Kidney (tissue), 22 donors: ENCODE measurements at places on chromosomes 1 and 21. TPM values are rescaled to one million over a fixed set of nuclear protein-coding genes. Genes with fewer than 3 reads are reported as not detected.

GRCh38 chr1:9755441-9755995 is 68.2 kb downstream of the CLSTN1 start:
- DNase-seq: peak; percentile 20

DNA sequence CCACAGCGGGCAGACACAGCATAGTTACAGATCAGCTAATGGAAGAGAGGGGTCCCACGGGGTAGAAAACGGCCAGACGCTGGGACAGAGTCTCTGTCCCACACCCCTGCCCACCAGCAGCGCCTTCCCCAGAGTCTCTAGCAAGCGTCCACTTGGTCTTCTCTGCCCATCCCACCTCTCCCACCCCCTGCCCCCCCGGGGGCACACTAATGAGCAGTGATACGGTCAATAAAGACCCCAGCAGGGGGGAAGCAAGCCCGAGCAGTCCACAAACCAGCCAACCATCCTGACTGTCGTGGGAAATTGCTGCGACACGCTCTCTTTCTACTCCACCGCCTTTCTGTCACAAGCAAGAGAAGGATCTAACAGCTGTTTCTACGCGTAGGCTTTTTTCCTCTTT is 374.7 kb downstream of the NPHP4 start:
- DNase-seq: peak; percentile 24

DNA sequence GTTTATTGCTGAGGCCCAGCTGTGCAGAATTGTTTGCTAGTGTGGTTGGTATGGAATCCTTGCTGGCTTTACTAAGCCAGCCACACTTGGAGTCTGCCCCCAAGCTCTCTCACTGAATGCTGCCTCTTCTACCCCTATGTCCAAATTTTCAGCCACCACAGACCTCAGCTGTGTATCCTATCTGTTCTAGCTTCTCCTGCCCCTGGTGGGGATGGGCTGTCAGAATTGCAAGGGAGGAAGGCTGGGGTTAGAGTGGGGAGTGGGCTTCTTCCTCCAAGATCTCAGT is 4.4 kb downstream of the NHLH1 start:
- no peak for DNase-seq

DNA sequence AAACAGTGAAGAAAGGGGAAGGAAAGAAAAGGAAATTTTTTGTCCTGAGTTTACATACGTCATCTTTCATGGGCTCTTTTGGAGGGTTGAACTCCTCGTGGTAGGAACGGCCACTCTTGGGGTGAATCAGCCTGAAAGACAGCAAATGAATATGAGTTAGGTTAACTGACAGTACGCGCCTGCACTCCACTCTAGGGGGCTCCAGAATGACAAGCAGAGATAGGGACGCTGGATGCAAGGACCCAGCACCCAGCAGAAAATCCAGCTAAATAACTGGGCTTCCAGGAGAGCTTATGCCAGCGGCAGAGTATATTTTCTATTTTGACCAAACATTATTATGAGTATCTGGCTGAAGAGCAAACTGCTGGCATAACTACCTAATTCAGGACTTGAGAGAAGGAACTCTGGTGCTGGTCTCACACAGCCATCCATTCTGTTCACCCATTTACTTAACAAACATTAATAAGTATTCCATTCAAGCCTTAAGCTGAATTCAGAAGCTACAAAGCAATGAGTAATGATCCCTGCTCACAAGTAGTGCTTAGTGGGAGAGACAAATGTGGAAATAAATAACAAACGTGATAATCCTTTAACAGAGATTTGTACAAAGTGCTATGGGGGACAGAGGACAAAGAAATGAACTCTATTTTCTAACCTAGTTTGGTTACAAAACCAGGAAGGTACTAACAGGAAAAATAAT is 22.1 kb downstream of the AK2 start:
- no peak for DNase-seq

- DNase-seq: no peak
Measured at GRCh38 chr1:36157115-36157903, 1.3 kb downstream of the MAP7D1 start.

DNA sequence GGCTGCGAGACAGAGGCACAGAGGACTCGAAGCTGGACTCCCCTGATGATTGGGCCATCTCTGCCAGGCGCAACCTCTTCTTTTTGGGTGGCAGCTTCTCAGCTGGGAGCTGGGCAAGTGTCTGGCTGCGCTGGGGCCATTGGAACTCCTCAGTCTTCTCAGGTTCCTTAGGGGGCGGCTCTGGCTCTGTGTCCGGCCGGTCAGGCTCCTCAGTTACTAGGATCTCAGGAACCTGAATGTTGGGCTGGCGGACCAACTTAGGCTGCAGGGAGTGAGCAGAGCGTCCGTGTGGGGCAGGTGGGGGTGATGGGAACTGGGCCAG is 97.5 kb upstream of the EDN2 start:
- no peak for DNase-seq

DNA sequence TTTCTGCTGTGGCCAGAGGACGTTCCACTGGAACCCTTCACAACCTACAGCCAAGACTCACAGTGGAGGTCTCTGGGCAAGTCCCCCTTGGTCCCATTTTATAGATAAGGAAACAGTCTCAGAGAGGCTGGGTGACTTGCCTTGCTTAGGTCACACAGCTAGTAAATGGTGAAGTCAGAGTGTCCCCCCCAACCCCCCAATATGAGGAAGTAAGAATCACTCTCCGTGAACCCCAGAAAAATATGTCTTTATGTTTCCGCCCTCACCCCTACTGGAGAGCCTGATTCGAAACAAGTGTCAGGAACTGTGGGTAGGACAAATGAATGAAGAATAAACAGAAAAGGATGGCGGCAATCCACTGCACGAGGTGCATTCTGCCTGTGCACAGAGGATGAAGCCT is 56.7 kb downstream of the H3-3A start:
- DNase-seq: no peak

The SCP2 gene
- 226 TPM for polyA plus RNA-seq

DNA sequence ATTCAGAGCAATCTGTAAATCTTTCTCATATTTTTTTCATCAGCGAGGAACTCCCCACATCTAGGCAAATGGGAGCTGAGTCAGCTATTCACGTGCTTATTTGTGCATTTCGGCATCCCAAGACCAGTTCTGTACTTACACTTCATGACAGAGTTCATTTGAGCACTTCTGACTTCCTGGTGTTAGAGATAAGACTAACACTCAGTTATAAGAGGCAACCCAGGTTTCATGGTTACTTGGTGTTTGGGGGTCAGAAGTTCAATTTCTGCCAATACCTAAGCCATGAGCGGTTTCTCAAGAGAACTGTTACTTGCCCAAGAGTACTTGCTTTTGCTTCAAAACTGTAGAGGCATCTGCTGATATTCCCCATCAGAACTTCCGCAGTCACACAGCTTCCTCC is 24.1 kb upstream of the DESI2 start:
- no peak for DNase-seq

The OR10Z1 gene
- polyA plus RNA-seq: not detected

The BATF3 gene
- 3.3 TPM for polyA plus RNA-seq

GRCh38 chr1:78303620-78304019 is 187.2 kb upstream of the PTGFR start:
- no peak for DNase-seq

DNA sequence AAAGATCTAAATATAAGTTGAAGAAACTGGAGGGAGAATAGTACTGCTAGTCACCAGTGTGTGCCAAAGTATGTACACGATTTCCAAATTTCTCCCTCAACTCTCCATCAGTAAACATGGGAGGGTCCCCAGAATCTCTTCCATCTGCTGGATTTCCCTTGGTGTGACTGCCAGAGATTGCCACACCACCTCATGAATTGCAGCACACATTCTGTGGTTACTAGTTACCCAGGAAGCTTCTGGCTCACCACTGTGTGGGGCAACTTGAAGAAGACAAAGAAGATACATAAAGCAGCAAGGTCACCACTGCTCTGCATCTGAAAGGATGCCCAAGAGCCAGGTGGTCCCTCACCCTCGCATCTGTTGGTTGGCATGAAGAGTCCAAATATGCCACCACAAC is 191.7 kb upstream of the ESRRG start:
- DNase-seq: no peak

The SLC6A9 gene
- 2.0 TPM for polyA plus RNA-seq

The SPATA21 gene
- polyA plus RNA-seq: not detected

DNA sequence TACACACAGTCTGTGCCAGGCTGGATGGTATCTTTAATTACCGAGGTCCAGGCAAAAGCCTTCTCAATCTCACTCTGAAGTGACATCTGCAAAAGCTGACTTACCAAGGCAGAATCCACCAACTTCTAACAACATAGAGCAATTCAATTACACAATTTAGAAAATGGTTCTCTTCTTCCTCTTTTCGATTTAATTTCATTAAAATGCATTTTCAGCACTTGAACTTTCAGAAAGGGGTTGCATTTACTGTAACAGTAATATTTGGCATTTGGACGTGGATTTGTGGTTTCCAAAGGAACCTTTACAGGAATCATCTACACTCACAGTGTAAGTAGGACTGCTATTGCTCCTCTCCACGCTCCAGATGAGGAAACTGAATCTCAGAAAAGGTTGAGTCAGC is 53.3 kb downstream of the ERO1B start:
- DNase-seq: no peak

- no peak for DNase-seq
Measured at GRCh38 chr1:3160647-3161145, 91.7 kb downstream of the PRDM16 start.

GRCh38 chr1:98482611-98483010 is 178.9 kb upstream of the SNX7 start:
- no peak for DNase-seq

DNA sequence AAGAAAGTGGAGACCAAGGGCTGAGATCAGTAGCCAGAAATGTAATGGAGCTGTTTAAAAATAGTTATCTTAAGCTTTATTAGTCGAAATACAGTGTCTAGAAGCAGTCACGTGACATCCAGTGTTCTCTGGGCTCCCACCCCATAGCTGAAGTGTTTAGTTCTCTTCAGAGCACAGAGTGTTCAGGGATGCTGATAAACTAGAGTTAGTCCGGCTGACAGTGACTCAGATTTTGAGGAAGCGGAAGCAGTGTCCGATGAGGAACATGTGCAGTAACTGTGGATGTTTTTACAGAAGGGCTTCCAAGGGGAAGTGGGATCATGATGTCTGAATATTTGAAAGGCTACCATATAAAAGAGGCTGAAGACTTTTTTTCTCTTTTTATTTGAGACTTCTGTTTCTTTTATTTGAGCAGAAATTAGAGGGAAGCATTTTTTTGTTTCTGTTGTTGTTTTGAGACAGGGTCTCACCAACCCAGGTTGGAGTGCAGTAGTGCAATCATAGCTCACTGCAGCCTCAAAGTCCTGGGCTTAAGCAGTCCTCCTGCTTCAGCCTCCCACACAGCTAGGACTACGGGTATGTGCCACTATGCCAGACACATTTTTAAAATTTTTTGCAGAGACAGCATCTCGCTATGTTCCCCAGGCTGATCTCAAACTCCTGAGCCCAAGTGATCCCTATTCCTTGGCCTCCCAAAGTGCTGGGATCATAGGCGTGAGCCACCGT is 124.2 kb downstream of the GALNT2 start:
- no peak for DNase-seq

DNA sequence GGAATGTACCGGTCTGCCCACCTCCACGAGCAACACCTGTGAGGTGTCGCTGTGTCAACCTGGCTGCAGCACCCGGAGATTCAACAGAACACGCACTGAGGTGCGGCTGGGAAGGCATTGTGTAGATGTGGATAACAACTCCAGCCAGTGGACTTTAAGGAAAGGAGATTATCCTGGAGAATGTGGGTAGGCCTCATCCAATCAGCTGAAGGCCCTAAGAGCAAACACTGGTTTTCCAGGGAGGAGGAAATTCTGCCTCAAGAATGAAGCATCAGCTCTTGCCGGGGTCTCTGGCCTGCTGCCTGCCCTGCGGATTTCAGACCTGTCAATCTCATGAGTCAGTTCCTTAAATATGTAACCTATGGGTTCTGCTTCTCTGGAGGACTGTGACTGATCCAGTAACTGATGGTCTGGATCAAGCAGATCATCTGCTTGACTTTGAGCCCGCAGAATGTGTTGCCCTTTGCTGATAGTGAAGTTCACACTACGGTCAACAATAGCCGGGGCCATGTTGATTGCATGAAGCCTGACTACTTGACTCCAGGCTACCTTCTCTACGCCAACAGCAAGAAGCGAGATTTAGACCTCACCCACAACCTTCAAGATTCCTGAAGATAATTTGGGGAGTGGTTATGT is 15.9 kb upstream of the PRDM15 start:
- no peak for DNase-seq

GRCh38 chr1:6183520-6183989 is 3.4 kb upstream of the CHD5 start:
- DNase-seq: no peak

The TEKT2 gene
- 2.4 TPM for polyA plus RNA-seq

The ADORA1 gene
- 21.2 TPM for polyA plus RNA-seq

GRCh38 chr1:67339623-67340343 is 32.1 kb downstream of the IL12RB2 start:
- DNase-seq: no peak

The LCE2C gene
- not detected for polyA plus RNA-seq

- no peak for DNase-seq
Measured at GRCh38 chr1:168488138-168488537, 55.7 kb downstream of the XCL2 start.

The PADI1 gene
- not detected for polyA plus RNA-seq

GRCh38 chr1:8848663-8849386 is 29.7 kb downstream of the ENO1 start:
- peak; percentile 94 for DNase-seq

- peak; percentile 76 for DNase-seq
Measured at GRCh38 chr21:41768437-41769042, 1.7 kb upstream of the RIPK4 start.

DNA sequence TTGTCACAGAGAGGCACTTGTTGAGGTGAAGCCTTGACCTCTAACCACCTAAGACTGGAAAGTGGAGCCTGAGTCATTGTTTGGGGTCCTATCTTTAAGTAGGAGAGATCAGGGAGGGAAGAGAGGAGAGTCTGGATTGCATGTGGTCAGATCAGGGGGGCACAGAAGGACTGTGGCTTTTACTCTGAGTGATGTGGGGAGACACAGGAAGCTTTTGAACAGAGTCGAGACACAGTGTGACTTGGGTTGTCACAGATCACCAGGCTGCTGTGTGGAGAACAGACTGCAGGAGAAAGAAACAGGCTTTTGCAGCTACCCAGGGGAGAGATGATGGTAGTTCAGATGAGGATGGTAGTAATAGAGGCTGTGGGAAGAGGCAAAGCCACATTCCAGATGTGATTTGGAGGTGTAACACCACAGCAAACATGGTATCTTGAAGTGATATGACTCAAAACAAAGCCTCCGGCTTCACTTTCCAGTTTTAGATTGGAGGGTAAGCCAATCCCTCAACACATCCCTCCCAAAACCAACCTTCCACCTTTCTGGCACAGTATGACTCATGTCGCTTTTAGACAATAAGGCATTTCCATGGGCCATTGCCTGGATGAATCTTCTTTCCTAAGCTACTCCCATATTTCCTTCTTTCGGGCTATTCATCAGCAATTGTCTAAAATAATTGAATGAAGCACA is 125.8 kb upstream of the SLC44A3 start:
- no peak for DNase-seq

DNA sequence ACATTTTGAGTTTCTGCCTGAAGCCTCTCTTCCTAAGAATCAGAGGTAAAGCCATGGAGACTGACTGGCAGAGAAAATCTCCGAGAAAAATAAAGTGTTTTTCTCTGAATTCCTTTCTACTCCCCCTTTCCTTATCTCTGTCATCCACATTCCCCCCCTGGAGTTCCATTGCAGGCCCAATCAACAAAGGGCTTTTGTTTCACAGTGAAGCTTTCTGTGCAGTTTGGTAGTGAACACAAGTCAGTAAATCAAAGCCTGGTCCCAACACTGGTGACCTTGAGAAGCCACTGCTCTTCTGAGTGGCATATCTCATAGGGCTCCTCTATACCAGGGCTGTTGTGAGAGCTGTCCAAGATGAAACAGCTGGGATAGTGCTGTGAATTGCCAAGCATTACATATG is 228.4 kb downstream of the SEC16B start:
- DNase-seq: no peak
